ENCODE measurements at places on chromosomes 13 and 19.

DNA sequence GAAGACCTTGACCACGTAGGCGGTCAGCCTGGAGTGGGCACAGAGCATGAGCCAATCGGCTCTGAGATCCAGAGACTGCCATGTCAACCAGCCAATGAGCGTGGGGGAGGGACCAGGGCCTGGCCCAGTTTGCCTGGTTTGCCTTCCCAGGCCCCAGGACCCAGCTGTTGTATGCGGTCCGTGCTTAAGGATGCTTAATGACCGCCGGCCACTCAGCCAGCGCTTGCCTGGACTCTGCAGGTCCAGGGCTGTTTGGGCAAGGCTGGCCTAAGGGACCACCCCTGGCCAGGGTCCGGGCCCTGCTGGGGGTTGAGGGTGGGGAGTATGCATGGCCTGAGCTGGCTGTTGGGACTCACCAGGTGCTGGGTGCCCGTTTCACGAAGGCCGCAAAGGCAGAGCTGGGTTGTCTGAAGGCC, 23.1 kb upstream of the TNFSF14 start:
- DNase-seq: no peak

GRCh38 chr19:48681127-48681470, 8.3 kb upstream of the NTN5 start:
- peak; percentile 77 for DNase-seq

DNA sequence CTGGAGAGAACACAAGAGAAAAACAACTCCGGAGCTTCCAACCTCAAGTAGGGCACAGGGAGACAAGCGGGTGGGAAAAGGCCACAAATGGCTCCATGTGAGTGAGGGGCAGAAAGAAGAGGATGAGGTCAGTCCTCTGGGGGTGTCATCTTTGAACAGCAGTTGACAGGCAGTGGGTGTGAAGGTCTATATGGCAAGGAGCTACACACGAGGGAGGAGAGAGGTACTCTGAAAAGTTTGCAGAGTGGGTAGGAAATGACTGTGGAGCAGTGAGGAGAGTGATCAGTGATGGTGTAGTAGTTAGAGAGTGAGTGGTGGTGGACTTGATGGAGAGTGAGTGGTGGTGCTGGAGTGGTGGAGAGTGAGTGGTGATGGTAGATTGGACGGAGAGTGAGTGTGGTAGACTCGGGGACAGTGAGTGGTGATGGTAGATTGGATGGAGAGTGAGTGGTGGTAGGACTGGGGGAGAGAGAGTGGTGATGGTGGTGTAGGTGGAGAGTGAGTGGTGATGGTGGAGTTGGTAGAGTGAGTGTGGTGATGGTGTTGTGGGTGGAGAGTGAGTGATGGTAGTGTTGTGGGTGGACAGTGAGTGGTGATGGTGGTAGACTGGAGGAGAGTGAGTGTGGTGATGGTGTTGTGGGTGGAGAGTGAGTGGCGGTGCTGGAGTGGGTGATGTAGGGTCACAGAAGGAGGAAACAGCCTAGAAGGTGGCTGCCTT, 4.0 kb downstream of the TFDP1 start:
- DNase-seq: no peak

- peak; percentile 53 for DNase-seq
Measured at GRCh38 chr19:48284896-48285295, 15.0 kb downstream of the ZNF114 start.

GRCh38 chr13:39821977-39822376, 166.5 kb downstream of the COG6 start:
- no peak for DNase-seq

- no peak for DNase-seq
Measured at GRCh38 chr13:48594096-48594815, 59.5 kb upstream of the CYSLTR2 start.

DNA sequence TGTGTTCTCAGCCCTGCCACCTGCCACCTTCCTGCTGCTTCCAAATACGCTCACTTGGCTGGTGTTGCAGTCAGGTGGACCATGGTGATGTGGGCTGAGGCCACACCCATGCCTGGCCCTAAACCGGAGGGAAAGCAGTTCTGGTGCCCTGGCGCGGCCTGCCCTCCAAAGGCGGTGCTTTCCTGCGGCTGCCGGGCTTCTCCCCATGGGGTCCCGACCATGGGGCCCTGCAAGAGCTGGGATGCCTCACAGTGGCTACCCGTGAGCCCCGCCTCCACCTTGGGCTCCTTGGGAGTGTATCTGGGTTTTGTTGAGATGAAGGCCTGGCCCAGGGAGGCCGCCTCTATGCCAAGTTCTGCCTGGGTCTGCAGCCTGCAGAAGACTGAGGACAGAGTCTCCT, 73.7 kb downstream of the ERICH6B start:
- no peak for DNase-seq

- DNase-seq: no peak
Measured at GRCh38 chr13:114157869-114158495, 21.1 kb upstream of the CFAP97D2 start.

- no peak for DNase-seq
Measured at GRCh38 chr19:33604651-33605050, 17.1 kb upstream of the CHST8 start.

GRCh38 chr19:29843180-29844051, 31.6 kb downstream of the CCNE1 start:
- peak; percentile 35 for DNase-seq

GRCh38 chr19:18284712-18285360, 3.4 kb upstream of the JUND start:
- DNase-seq: no peak

- peak; percentile 26 for DNase-seq
Measured at GRCh38 chr19:42114412-42114811, 17.8 kb downstream of the POU2F2 start.

- no peak for DNase-seq
Measured at GRCh38 chr19:2326699-2327360, 1.6 kb downstream of the LSM7 start.

GRCh38 chr13:112760435-112760834, 70.6 kb downstream of the ATP11A start:
- peak; percentile 46 for DNase-seq

GRCh38 chr19:15381864-15382263, 2.3 kb upstream of the AKAP8 start:
- DNase-seq: no peak

DNA sequence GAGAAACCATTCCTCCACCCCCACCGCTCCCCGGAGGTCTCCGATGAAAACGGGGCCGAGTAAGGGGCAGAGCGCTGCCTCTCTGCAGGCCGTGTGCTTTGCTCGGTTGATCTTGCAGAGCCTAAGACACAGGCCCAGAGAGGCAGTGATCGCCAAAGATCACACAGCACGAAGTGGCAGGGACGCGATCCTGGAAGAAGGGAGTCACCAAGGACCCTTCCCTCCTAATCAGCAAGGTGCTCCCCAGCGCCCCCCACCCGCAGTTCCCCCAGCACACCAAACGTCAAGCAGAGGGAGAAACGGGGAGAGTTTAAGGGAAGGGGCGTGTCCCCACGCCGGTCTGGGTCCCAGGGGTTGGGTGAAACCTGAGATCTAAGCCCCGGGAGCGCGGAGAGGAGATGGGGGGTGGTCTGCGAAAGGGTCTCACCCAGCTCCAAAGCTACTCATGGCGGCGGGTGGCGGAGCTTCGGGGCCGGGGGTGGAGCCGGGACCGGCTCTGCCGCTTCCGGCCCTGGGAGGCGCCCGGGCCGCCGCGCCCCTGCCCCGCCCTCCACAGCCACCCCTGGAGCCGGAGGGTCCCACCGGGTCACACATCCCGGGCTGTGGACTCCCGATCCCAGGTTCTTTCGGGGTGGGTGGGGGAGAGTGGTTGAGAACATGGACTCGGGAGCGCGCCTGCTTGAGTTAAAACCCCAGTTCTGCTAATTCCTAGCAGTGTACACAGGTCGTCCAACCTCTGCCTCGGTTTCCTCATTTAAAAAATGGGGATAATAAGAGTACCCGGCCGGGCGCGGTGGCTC, at the start of gene EML2:
TSS of gene EML2 (minus strand) at position 468 of the 800 bp plus-strand sequence. CDS start at position 447, 21 bp downstream.
- DNase-seq: peak; percentile 17

- no peak for DNase-seq
Measured at GRCh38 chr13:63345835-63346234, 1930.2 kb upstream of the PCDH20 start.

DNA sequence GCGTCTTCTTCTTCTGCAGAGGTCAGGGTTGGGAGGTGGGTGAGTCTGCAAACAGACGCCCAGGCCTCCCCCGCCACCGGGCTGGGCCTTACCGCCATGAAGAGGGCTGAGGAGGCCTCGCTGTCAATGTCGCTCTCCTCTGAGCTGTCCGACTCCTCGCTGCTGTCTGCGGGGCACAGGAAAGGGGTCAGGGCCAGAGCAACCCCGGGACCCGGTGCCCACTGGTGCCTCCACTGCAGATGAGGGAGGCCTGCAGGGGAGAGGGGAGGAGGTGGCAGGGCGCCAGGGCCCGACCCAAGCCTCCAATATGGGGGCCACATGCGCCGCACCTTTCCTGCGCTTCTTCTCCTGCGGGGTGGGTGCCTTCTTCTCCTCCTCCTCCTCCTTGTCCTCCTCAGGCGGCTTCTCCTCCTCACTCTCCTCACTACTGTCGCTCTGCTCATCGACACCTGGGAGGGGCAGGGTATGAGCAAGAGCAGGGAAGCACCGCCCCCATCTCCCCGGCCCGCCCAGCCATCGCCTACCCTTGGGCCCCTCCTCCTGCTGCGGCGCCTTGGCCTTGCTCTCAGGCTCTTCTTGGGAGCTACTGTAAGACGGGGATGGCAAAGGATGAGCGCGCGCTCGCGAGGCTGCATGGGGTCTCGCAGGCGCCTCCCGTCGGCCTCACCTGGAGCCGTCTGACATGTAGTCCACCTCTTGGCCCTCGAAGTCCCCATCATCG, 5.5 kb upstream of the PSPN start:
- no peak for DNase-seq

- peak; percentile 21 for DNase-seq
Measured at GRCh38 chr13:30615481-30615865, 2.2 kb upstream of the USPL1 start.

DNA sequence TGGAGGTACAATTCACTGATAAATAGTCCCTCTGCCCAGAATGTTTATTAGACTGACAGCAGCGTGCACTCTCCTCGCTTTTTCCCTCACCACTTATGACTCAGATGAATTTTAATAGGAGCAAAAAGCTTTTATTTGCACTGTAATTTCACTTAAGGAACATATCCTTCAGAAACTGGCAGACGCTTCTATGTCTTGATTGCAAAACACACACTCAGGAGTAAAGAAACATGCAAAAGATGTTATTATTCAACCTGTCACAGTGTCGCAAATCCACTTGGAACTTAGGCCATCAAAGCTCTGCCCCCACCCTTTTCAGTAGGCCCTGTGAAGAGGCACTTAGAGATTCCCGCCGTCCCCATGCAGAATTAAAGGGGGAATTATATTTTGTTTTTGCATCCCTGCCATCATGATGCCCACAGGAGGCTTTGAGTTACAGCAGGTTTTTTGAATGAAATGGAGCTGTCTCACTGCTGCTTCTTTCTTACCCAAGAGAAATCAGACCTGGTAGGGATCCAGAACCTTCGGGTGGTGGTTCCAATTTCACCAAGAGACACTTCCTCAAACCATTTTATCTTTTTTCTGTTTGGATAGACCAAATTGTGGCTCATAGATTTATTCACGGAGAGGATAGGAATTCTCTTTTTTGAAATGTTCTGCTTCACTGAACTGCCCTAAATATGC, 74.5 kb downstream of the GGACT start:
- DNase-seq: peak; percentile 56

GRCh38 chr13:28423010-28423409, 71.9 kb downstream of the FLT1 start:
- DNase-seq: no peak

DNA sequence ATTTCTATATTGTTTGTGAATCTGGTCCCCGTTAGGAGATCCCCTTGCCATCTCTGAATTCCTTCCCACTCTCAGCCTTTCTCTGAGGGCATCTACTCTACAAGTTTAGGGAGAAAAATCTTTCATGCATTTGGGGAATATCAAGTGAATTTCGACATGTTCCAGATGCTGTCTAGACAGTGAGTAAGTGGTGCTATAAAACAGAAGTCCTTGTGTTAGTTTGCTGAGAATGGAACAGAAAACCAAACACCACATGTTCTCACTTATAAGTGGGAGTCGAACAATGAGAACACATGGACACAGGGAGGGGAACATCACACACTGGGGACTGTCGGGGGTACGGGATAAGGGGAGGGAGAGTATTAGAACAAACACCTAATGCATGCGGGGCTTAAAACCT, 5.1 kb downstream of the OR7A10 start:
- peak; percentile 9 for DNase-seq

DNA sequence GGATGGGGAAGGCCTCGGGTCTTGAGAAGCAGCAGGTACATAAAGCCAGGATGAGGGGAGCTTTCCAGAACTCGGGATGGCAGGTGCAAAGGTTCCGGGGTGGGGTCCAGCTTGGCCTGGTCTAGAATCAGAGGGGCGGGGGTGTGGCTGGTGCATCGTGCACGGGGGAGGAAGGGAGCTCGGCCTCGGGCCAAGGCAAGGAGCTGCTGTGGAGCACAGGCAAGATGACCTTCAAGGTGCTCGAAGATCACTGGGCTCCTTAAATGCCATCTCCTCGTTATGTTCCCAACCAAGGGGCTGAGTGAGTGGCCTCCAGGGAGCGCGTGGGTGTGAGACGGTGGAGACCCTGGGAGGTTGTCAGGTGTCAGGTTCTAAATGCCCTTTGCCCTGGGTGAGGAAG, 16.1 kb upstream of the SIGLEC11 start:
- DNase-seq: no peak

GRCh38 chr19:5782945-5783919, 1.3 kb downstream of the PRR22 start:
- no peak for DNase-seq

- no peak for DNase-seq
Measured at GRCh38 chr13:114048443-114048842, 74.6 kb upstream of the C13orf46 start.

DNA sequence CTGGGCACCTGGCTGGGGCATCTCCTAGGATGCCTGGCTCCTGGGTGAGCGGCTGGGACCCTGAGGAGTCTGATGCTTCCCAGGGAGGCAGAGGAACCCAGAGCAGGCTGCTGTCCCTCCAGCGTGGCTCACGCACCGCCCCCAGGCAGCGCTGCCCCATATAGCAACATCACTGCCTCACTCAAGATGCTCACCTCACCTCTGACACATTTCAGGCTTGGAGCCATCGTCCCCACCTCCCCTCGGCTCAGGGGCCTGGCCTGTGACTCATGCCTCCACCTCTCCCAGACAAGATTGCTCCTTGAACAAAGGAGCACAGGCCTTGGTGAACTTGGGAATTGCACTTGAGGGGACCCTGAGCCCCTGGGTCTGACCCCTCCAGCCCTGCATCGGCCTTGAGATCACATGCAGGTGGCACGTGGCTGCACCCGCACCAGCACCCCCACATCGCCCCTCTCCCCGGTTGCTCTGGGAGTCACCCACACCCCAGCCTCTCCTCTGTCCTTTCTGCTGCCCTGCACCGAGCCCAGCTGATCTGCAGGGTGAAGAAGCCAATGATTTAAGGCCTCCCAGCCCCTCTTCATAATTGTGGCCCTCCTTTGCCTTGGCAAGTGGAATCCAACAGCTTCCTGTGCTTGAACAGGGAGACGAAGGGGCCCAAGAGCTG, 11.2 kb downstream of the CEBPA start:
- no peak for DNase-seq
